ENCODE measurements at places on chromosomes 5 and 9. TPM values are rescaled to one million over a fixed set of nuclear protein-coding genes. Genes with fewer than 3 reads are reported as not detected.

Gene DENND1A
- total RNA-seq: 9.5 TPM

Gene SLC1A1
- total RNA-seq: 1.0 TPM

Gene TCF7
- total RNA-seq: 11.3 TPM

Gene NOP16
- 132 TPM for total RNA-seq

Gene NTNG2
- total RNA-seq: 3.1 TPM

Gene HAND1
- 0.25 TPM for total RNA-seq

Gene PLAC8L1
- not detected for total RNA-seq

Gene TICAM2
- 1.6 TPM for total RNA-seq

Gene IFNA2
- total RNA-seq: not detected

Gene DOCK8
- total RNA-seq: 0.27 TPM

Gene CDX1
- not detected for total RNA-seq

Gene C9orf50
- 0.36 TPM for total RNA-seq

Gene THBS4
- 0.14 TPM for total RNA-seq

Gene CMYA5
- total RNA-seq: 0.13 TPM

Gene ANGPTL2
- not detected for total RNA-seq

Gene SHISAL2B
- total RNA-seq: not detected

Gene BTNL8
- total RNA-seq: not detected

Gene GABRA6
- not detected for total RNA-seq

Gene DND1
- 0.88 TPM for total RNA-seq

Gene PPWD1
- total RNA-seq: 18.9 TPM

Gene F2RL2
- 3.3 TPM for total RNA-seq

Gene DMRTA1
- 0.58 TPM for total RNA-seq

Gene PCDHGB3
- 0.18 TPM for total RNA-seq

Gene HCN1
- total RNA-seq: not detected

Gene NR2F1-AS1
- 4.0 TPM for total RNA-seq

Gene NR4A3
- total RNA-seq: 2.9 TPM

Gene PCDHA8
- 0.05 TPM for total RNA-seq

Gene WDR38
- total RNA-seq: 0.12 TPM

Gene WHRN
- 5.0 TPM for total RNA-seq

Gene CCDC192
- total RNA-seq: not detected

Gene IL17B
- not detected for total RNA-seq

Measured in A549 treated with Mapracorat at 1 μM for 4 hours (cell line).